ENCODE measurements at places on chromosomes 13 and 19.

- DNase-seq, result peak; percentile 67
Measured at GRCh38 chr13:112616586-112617362, 28.8 kb upstream of the TUBGCP3 start.

- peak; percentile 18 for DNase-seq
Measured at GRCh38 chr19:2867025-2867991, at the start of gene ZNF556. Gene ZNF556 (plus strand): TSS chr19:2867335. CDS start chr19:2867422, 87 bp downstream.

DNA sequence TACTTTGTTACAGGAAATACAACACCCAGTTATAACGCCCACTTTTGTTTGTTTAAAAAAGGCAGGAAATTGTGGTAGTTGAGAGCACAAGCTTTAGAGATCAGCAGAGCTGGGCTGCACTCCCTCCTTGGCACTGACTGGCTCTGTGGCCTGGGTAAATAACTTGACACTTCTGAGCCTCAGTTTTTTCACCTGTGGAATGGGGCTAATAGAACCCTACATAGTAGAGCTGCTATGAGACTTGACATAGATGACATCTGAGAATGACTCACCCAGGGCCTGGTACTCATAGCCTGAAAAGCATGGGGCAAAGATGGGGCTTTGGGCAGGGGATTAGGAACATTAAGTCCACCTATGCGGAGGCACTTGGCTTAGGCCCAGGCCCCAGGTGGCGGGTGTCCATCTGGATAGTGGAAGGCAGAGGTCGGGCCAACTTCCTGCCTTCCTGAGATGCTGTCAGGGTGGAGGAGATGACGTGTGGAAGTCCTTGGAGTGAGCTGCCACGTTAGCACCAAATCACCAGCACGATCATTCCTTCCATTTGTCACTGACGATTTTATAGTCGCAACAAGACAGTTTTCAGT, 159.1 kb downstream of the KATNAL1 start:
- DNase-seq, result no peak

DNA sequence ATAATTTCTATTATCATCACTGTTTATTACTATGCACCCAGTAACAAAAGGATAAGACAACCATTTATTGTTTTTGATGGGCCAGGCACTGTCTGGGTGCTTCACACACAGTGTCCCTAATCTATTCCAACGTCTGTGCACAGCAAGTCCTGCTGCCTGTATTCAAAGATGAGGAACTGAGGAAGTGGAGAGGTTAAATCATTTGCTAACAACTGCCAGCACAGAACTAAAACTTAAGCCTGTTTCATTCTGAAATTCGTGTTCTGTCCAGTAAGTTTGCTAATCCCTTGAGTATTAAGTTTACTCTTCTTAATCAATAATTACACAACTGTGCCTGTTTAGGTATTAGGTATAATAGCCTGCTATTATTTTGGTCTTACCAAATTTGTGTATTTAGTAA, 41.9 kb downstream of the TEX26 start:
- DNase-seq, result no peak

GRCh38 chr13:113771709-113772331, 12.8 kb downstream of the TMEM255B start:
- DNase-seq, result no peak

DNA sequence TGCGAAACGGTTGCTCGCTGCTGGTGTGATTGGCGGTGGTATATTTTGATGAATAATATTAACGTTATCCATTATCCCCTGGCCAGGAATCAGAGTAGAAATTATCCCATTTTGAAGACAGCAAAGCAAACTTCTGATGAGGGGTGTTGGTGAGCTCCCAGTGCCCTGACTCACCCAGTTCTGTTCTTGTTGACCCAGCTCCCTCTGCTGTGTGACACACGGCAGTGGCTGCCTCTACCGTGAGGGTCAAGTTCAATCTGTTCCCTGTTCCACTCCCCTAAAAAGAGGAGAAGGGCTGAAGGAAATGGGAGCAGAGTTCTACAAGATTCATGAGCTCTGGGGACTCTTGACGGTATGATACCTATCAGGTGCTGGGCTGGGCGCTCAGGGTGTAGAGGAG, 2.0 kb downstream of the CAMSAP3 start:
- no peak for DNase-seq

DNA sequence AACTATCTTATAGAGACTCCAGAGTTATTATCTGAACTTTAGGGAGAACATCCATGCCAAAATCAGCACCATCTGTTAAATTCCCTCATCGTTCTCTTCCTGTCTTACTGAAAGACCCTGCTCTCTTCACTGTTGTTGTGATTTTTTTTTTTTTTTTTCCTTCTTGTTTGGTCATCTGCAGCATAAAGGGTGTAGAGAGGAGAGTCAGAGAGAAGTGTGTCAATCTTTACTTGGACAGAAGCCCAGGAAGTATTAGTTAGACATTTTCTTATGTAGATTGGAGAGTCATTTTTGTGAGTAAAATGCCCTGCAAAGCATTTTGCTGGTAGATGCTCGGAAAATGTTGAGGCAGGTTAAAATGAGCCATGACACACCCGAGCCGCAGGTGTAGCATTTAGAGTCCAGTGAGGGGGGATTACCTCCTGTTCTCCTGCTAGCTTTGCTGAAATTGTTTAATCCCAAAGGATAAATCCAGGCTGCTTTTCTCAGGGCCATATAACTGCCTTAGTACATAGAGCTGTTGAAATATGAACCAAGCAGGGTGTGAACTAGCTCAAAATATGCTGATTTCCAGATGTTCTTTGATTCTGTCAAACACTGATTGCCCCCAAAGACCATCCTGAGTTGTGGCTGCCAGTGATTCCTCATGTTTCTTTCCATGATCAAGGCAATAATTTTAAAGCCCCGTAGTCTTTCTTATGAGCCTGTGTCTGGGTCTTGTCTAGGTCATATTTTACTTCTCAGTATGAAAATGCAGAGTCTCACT, 143.5 kb downstream of the DCT start:
- no peak for DNase-seq

GRCh38 chr19:10820173-10820572, 15.8 kb downstream of the TMED1 start:
- no peak for DNase-seq

GRCh38 chr13:72757792-72758535, 23.7 kb downstream of the DIS3 start:
- DNase-seq, result no peak

- DNase-seq, result no peak
Measured at GRCh38 chr19:54532528-54532927, 29.9 kb downstream of the LAIR2 start.

DNA sequence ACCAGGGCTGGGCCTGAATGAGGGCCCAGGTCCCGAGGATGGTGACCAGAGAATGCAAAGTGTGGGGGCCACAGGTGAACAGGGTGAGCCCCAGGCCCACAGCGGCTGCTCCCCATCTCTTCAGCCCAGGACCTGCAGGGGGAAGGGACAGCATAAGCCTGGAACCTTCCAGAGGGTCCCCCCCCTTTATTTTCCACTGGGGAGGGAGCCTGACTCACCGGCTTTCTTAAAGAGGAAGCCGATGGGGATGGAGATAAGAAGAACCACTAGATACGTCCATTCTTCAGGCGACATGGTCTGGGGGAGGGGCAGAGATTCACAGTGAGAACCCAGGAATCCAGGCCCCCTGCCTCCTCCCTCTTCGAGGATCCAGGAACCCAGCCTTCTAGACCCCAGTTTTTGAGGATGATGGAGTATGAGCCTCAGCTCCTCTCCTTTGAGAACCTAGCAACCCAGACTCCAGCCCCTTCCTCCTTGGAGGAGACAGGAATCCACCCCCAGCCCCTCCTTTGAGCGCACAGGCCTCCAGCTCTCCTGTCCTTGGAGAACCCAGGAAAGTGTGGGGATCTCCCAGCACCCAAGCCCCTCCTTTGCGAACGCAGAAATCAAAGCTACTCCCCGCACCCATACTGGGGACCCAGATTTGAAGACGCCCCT, 1.0 kb downstream of the MBOAT7 start:
- peak; percentile 56 for DNase-seq

Data from AG08395 (cell line).